SK-MEL-5 (cell line): ENCODE measurements at places on chromosomes 13 and 19. TPM values are rescaled to one million over a fixed set of nuclear protein-coding genes. Genes with fewer than 3 reads are reported as not detected.

ATCAY gene
- not detected in 2 replicates for total RNA-seq

GZMM gene
- total RNA-seq, result 0.21 and 1.1 TPM in 2 replicates

MTIF3 gene
- 66.0 and 70.2 TPM in 2 replicates for total RNA-seq

FKBP8 gene
- 151 and 174 TPM in 2 replicates for total RNA-seq

CD33 gene
- total RNA-seq, result 0.19 and 0.63 TPM in 2 replicates

COG3 gene
- total RNA-seq, result 37.8 and 39.2 TPM in 2 replicates

KIR3DL1 gene
- not detected in 2 replicates for total RNA-seq

RAX2 gene
- not detected in 2 replicates for total RNA-seq

APOC1 gene
- 17.3 and 34.2 TPM in 2 replicates for total RNA-seq

GPR183 gene
- total RNA-seq, result not detected in 2 replicates

- DNase-seq, result peak; percentile 86
Measured at GRCh38 chr13:45511310-45512097, 46.8 kb downstream of the COG3 start.

DNA sequence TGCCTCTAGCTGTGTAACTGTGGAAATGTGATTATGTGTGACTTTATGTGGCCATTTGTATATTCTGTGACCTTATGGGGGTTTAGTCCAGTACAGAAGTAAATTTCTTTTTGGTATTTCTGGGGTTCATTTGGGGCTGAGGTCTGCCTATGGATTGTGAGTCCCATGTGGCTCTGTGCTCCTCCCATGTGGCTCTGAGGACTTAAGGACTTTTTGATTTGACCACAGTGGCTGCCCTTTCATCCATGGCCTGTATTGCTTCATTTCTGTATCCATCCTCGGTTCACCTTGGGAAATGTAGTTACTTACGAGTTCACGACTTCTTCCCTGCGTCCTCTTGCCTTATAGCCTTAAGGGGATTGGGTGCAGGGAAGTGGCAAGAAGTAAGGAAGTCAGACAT lies 1.0 kb downstream of the ZNF420 start:
- DNase-seq, result no peak

DNA sequence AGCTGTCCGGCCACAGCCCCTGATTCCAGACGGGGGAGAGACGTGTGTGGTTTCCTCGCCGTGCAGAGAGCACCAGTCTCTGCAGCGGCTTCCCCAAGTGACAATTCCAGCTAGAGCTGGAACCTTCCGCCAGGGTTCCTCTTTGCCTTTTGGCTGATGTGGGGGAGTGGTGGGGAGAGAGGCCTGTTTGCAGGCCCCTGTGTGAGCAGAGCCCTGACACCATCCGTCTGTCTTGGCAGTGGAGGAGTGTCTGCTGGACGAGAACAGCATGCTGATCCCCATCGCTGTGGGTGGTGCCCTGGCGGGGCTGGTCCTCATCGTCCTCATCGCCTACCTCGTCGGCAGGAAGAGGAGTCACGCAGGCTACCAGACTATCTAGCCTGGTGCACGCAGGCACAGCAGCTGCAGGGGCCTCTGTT lies 25.0 kb downstream of the LAMP1 start:
- no peak for DNase-seq

- no peak for DNase-seq
Measured at GRCh38 chr13:99983499-99984401, 2.2 kb downstream of the ZIC2 start.

DNA sequence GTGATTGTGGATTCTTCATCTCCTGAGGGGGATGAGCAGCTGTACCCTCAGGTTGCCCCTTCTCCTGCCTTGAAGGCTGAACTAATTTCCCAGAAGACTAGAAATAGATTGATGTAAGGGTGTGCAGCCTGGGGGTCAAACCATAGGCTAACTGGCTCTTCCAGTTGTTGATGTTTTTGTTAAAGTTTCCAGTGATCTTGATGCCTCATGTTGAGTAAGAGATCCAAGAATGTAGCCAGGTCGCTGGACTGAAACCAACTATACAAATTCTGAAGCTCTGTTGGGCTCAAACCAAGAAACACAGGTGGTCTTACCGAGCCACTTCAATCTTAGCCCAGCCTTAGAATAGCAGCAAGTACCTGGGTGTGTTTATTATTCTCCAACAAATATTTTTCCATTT lies 391.8 kb downstream of the KLF5 start:
- no peak for DNase-seq

- DNase-seq, result no peak
Measured at GRCh38 chr13:26474286-26474685, 83.2 kb upstream of the WASF3 start.

- DNase-seq, result no peak
Measured at GRCh38 chr13:60282186-60282585, 114.8 kb upstream of the TDRD3 start.

- no peak for DNase-seq
Measured at GRCh38 chr13:113929628-113930615, 44.0 kb downstream of the C13orf46 start.

- no peak for DNase-seq
Measured at GRCh38 chr19:56577719-56578602, 10.7 kb downstream of the ZNF470 start.

GRCh38 chr19:14391156-14391821 lies 10.0 kb downstream of the ADGRE5 start:
- no peak for DNase-seq

GRCh38 chr19:4069331-4069959 lies 2.7 kb upstream of the ZBTB7A start:
- no peak for DNase-seq

DNA sequence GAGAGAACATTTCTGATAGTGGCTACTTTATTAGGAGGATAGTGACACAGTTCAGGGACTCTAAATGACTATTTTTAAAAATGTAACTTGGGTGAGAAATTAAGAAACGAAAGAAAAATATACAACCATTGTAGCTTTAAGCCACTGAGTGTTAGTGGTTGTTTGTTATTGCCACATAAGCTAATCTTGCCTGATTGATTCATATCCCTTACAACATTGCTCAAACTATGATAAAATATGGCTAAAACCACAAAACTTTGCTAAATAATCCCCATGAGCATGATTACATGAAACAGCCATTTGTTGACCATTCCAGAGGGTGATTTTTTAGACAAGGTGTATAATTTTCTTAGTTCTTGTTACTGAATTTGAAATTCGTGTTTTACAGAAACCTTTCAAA lies 343.4 kb downstream of the SLITRK5 start:
- no peak for DNase-seq

- no peak for DNase-seq
Measured at GRCh38 chr13:111952814-111953213, 114.1 kb upstream of the SOX1 start.

GRCh38 chr13:74273581-74273980 lies 139.4 kb upstream of the KLF12 start:
- DNase-seq, result no peak

- no peak for DNase-seq
Measured at GRCh38 chr13:51027644-51028043, 83.4 kb downstream of the C13orf42 start.

- no peak for DNase-seq
Measured at GRCh38 chr19:33712268-33712667, 84.4 kb upstream of the KCTD15 start.

DNA sequence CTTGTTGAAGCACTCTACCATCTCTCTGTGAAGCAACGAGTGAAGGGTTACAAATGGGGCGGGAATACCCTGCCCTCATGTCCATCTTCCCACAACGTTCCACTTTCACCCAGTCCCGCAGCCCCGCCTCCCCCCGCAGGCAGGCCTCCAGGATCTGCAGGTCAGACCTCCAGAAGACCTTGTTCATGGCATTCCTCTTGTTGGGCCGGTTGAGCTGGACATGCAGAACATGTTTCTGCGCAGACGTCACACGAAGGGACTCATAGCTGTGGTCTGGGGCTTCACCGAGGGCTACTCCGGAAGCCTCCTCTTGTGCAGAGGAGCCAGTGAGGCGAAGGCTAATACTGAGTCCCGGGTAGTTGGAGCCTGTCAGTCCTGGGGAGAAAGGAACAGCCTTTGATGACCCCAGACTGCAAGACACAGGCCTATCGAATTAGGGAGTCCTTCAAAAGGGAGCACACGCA lies 420 bp downstream of the ECH1 start:
- DNase-seq, result peak; percentile 36

- no peak for DNase-seq
Measured at GRCh38 chr19:29971002-29971401, 29.0 kb downstream of the URI1 start.

DNA sequence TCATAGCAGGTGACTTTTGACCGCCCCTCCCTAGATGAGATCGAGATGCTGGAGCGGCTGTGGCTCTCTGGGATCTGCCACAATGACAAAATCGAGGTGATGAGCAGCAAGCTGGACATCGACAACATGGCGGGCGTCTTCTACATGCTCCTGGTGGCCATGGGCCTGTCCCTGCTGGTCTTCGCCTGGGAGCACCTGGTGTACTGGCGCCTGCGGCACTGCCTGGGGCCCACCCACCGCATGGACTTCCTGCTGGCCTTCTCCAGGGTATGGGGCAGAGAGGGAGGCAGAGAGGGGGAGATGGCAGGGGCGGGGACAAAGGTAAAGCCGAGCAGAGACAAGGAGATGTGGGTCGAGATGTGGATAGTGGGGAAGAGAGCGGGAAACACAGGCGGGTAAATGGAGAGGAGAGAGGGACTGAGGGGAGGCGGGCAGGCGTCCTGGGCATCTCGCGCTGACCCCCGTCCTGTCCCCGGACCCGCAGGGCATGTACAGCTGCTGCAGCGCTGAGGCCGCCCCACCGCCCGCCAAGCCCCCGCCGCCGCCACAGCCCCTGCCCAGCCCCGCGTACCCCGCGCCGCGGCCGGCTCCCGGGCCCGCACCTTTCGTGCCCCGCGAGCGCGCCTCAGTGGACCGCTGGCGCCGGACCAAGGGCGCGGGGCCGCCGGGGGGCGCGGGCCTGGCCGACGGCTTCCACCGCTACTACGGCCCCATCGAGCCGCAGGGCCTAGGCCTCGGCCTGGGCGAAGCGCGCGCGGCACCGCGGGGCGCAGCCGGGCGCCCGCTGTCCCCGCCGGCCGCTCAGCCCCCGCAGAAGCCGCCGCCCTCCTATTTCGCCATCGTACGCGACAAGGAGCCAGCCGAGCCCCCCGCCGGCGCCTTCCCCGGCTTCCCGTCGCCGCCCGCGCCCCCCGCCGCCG lies 3.4 kb upstream of the GRWD1 start:
- DNase-seq, result no peak

DNA sequence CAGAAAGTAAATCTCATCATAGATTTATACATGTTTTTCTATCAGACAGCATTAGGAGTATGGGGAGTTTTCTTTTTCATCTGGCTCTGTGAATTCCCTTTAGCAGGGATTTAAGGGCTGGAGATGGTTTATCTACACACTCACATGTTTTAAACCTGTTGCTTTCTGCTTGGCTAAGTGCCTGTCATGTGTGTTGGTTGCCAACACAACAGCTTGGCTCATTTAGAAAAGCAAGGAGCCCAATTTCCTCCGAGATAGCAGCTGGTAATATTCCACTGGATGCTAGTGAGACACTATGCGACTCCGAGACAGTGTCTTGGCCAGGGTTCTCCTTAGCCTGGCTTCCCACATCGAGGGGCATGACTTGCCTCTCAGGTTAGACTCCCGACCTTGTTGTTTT lies 83.3 kb downstream of the KLF5 start:
- DNase-seq, result no peak
